ENCODE measurements at places on chromosomes 7 and 10.
A peak's percentile ranks its signal among the peaks of the same experiment; 100 is the strongest.

GRCh38 chr10:55374060-55374459 lies 573.0 kb upstream of the PCDH15 start:
- peak; percentile 40 for DNase-seq

GRCh38 chr7:17532861-17533404 lies 234.5 kb downstream of the AHR start:
- peak; percentile 91 for DNase-seq

DNA sequence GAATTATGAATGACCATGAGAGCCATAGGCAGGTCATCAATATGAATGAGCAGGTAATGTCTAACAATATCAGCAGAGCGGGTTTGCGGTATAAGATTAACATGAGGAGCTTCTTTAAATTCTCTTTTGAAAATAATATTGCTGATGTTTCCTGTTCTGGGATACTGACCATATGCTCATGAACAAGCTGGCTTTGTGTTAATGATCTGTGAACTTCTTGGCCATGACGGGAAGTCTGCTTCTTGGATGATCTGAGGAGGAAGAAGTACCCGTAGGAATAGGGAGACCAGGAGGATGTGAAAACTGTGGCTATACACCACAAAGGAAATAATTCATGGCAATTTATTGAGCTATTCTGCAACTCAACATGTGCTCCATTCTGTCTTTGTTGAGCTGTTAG lies 38.6 kb downstream of the ITGA8 start:
- DNase-seq, result no peak

GRCh38 chr10:126659750-126660149 lies 10.7 kb downstream of the C10orf90 start:
- DNase-seq, result no peak

DNA sequence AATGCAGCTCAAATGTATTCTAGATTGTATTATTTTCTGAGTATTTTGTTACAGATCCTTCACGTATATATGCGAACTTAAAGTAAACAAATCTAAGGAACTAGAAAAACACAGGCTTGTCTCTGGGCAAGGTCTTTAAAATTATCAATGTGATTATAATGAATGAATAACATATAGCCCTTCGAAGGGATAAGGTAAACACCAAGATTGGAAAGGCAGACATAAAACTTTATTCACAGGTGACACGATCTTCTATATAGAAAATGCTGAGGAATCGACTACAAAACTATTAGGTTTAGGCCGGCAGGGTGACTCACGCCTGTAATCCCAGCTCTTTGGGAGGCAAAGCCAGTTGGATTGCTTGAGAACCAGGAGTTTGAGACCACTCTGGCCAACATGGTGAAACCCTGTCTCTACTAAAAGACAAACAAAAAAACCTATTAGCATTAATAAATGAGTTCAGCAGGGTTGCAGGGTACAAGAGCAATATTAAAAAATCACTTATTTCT lies 80.4 kb downstream of the CNNM2 start:
- DNase-seq, result no peak
